Panc1 (cell line): ENCODE measurements at places on chromosomes 3 and 15. TPM values are rescaled to one million over a fixed set of nuclear protein-coding genes. Genes with fewer than 3 reads are reported as not detected.
A peak's percentile ranks its signal among the peaks of the same experiment; 100 is the strongest.

GRCh38 chr3:122415104-122415744 is 638 bp downstream of the WDR5B start:
- H3K4me3 ChIP-seq: peak overlapping the region; percentile 68
- peaks cover 17% of the 10 kb centered on the region for H3K4me1 ChIP-seq
- DNase-seq: no peak
- no peaks in the 10 kb centered on the region for H3K27me3 ChIP-seq

DNA sequence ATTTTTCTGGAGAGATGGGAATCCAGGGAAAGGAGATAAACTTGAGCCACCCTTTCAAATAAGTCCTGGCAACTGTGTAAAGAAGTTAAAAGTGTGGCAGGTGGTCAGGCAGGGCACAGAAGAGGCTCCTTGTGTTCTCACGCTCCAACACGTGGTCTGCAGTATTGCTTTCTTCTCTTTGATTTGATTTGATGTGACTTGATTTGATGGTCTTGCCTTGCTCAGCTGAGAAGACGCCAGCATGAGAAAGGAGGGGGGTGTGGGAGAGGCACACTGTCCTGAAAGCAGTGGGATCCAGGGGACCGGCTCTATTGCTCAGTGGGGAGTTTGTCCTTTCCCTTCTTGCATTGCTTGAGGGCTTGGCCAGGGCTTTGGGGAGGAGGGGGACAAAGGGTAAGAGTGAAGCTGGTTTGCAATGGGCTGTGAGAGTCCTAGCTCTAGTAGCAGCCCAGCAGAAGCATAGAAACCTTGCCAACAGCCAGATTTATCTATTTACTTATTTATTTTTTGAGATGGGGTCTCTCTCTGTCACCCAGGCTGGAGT is 25.7 kb upstream of the NEO1 start:
- no peak for DNase-seq
- no peak overlapping the region for H3K4me3 ChIP-seq

DNA sequence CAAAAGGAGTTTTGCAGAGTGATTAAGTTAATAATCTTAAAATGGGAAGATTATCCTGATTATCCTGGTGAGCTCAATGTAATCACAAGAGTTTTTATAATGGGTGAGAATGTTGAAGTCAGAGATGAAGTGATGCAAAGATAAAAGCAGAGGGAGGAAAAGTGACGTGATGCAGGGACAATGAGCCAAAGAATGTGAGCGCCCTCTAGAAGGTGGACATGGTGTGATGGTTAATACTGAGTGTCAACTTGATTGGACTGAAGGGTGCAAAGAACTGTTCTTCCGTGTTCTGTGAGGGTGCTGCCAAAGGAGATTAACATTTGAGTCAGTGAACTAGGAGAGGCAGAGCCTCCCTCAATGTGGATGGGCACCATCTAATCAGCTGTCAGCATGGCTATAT is 569.6 kb upstream of the AGTR1 start:
- H3K4me1 ChIP-seq: no peaks in the 10 kb centered on the region
- DNase-seq: no peak
- no peak overlapping the region for H3K27ac ChIP-seq
- no peaks in the 10 kb centered on the region for H3K36me3 ChIP-seq
- no peaks in the 10 kb centered on the region for H3K27me3 ChIP-seq
- no peak overlapping the region for H3K4me3 ChIP-seq

- H3K36me3 ChIP-seq: no peaks in the 10 kb centered on the region
- H3K4me3 ChIP-seq: no peak overlapping the region
- no peak overlapping the region for H3K27ac ChIP-seq
- no peaks in the 10 kb centered on the region for H3K27me3 ChIP-seq
- H3K4me1 ChIP-seq: no peaks in the 10 kb centered on the region
Observed at GRCh38 chr15:94692710-94693109, 461.3 kb downstream of the MCTP2 start.

DNA sequence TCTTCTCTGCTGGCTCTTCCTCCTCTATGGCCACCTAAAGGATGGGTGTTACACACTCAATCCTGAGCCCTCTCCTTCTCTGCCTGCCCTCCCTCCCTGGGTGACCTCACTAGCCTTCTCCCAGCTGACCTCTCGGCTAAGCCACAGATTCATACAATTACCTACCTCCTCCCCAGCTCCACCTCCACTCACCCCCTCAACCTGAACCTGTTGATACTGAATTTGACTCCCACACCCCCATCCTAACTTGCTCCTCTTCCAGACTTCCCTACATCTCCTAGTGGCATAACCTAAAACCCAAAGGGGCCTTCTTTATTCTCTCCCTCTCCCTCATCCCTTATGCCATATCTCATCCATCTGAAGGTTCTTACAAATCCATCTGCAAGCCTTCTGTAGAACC is 17.1 kb downstream of the HOMER2 start:
- no peak overlapping the region for H3K27ac ChIP-seq
- H3K4me3 ChIP-seq: no peak overlapping the region
- H3K27me3 ChIP-seq: no peaks in the 10 kb centered on the region
- no peaks in the 10 kb centered on the region for H3K4me1 ChIP-seq
- no peak for DNase-seq
- H3K36me3 ChIP-seq: no peaks in the 10 kb centered on the region

- no peak for DNase-seq
- no peak overlapping the region for H3K27ac ChIP-seq
- no peaks in the 10 kb centered on the region for H3K36me3 ChIP-seq
- H3K4me3 ChIP-seq: no peak overlapping the region
- H3K27me3 ChIP-seq: no peaks in the 10 kb centered on the region
Observed at GRCh38 chr15:75732177-75732808, 19.6 kb upstream of the CSPG4 start.

DNA sequence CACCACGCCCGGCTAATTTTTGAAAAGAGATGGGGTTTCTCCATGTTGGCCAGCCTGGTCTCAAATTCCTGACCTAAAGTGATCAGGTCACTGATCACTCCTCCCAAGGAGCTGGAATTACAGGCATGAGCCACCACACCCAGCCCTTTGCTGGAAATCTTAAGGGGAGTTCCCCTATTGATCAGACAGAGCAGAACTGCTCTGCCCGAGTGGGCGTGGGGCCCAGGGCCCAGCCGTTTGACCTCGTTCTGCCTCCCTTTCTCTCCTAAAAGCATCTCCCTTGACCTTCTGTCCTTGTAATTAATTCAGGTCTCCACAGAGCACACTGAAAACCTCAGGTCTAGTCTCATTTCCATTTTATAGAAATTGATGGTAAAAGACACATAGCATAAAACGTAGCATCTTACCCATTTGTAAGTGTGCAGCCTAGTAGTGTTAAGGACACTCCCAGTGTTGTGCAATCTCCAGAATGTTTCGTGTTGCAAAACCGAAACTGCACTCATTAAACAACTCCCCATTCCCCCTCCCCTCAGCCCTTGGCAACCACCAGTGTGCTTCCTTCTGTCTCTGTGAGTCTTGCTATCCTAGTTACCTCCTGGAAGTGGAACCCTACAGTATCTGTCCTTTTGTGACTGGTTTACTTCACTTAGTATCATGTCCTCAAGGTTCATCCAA is 89.3 kb downstream of the SLCO3A1 start:
- peak overlapping the region; percentile 26; the same call in 1 of the 2 replicates for H3K27ac ChIP-seq
- DNase-seq: no peak
- H3K27me3 ChIP-seq: no peaks in the 10 kb centered on the region
- peaks cover 34% of the 10 kb centered on the region for H3K4me1 ChIP-seq

- no peaks in the 10 kb centered on the region for H3K27me3 ChIP-seq
- peak within 1 kb of the TSS; percentile 77 for H3K27ac ChIP-seq
- H3K4me3 ChIP-seq: peak within 1 kb of the TSS; percentile 63
- no peak for DNase-seq
- peaks cover 21% of the 10 kb centered on the region for H3K4me1 ChIP-seq
Observed at GRCh38 chr3:52533623-52534280, at the start of gene NT5DC2. TSS of gene NT5DC2 (minus strand) at chr3:52533857. CDS start at chr3:52533737, 120 bp downstream.

DNA sequence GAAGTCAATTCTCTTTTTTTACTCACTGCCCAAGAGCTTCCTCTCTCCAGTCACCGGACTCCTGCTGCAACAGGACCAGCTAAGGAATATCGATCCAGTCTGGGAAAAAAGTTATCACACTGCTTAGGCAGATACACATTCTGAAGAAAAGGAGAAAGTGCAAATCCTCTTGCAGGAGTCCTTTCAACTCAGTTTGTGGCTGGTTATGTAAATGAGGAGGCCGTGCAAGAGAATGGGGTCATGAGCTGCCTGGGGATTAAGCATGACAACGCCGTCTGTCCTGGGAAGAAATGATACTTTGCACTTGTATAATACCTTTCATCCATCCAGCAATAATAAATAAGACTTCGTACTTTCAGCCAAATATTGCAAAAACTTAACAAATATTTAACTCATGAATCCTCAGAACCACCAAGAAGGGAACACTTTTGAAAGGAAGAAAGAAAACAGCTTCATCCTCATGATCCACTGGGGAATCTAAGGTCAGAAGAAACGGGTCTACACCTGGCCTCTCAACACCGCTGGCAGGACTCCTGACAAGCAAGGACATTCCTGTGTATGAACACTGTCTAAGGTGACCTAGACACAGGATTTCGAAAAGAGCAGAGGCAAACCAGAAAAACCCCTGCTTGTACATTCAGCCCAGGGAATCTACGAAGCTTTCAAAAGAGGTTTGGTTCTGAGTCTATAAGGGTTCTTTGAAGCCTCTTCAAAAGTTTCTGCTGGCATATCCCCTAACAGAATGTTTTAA is 13.1 kb upstream of the WWTR1 start:
- no peak overlapping the region for H3K4me3 ChIP-seq
- no peaks in the 10 kb centered on the region for H3K4me1 ChIP-seq
- no peaks in the 10 kb centered on the region for H3K36me3 ChIP-seq
- H3K27me3 ChIP-seq: no peaks in the 10 kb centered on the region
- DNase-seq: no peak

- DNase-seq: no peak
- H3K36me3 ChIP-seq: no peaks in the 10 kb centered on the region
Observed at GRCh38 chr15:62626903-62627302, 415.6 kb upstream of the TPM1 start.

- H3K27me3 ChIP-seq: no peaks in the 10 kb centered on the region
- H3K27ac ChIP-seq: no peak overlapping the region
- no peak for DNase-seq
- H3K4me1 ChIP-seq: no peaks in the 10 kb centered on the region
Observed at GRCh38 chr3:70386043-70386442, 73.6 kb upstream of the MDFIC2 start.

DNA sequence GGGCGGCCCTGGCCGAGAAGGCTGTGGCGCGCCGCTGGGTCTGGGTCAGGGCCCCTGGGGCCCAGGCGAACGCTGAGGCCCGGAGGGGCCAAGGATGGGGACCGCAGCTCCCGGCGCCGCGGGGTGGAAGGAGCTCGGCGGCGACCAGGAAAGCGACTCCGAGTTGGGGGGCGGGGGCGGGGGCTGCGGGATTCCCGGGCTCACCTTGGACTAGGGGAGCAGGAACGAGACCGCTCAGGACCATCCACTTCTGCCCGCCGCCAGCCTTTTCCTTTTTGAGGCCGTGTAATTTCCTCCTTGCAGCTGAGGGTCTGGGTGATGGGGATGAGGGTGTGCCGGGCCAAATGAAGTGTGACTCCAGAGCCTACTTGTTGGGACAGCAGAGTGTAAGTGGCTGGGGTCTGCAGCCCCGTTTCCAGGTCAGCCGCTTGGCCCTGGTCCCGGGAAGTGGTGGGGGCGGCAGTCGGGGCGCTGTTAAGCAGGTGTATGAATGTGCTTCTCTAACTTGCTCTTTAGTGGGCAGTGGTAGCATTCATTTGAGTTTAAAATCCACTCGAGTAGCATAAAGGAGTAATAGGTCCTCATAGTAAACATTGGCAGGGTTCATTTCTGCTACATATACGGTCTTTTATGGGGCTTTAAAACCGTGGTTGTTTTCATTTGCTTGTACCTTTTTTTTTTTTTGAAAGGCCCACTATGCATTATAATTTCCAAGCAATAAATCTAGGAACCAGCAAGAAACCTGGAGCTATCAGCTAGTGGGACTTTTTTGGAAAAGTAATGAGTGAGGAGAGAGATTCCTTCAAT is 717 bp downstream of the PXK start:
- DNase-seq: no peak
- peak overlapping the region; percentile 77 for H3K4me3 ChIP-seq
- no peaks in the 10 kb centered on the region for H3K36me3 ChIP-seq
- peaks cover 8% of the 10 kb centered on the region for H3K4me1 ChIP-seq
- peak overlapping the region; percentile 59 for H3K27ac ChIP-seq

DNA sequence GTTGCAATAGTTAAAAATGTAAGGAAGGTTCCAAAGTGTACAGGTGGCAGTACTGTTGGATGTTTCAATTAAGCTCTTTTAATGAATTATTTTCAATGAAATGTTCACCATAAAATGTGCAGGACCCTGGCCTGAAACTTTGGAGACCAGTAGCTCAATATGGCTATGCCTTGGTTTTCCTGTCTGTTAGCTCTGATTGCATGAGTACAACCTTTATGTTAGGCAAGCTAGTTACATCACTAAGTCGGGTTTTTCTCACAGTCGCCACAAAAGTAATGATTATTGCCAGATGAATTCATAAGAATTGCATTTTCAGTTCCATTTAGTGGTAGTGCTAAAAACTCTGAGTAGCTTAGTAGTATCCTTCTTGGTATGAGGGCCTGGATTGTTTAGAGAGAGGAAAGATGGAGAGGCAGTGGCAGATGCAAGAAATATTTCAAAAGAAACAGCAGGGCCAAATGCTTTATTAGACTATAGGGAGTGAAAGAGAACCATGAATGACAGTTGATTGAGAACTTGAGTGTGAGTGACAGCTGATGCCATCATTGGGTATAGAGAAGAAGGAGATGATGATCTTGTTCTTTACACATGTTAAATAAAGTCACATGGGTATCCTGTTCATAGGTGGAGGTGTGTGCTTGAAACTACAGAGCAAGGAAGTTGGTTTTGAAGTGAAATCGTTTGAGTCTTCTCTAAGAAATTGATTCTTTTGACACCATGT is 109.5 kb downstream of the AKAP13 start:
- no peaks in the 10 kb centered on the region for H3K27me3 ChIP-seq
- H3K36me3 ChIP-seq: peaks cover 2% of the 10 kb centered on the region; the same call in 1 of the 2 replicates
- DNase-seq: no peak
- no peak overlapping the region; the same call in 1 of the 2 replicates for H3K27ac ChIP-seq
- no peak overlapping the region for H3K4me3 ChIP-seq

- no peaks in the 10 kb centered on the region; the same call in 1 of the 2 replicates for H3K36me3 ChIP-seq
- H3K4me1 ChIP-seq: peaks cover 24% of the 10 kb centered on the region
- peak; percentile 91 for DNase-seq
- no peaks in the 10 kb centered on the region for H3K27me3 ChIP-seq
- peak within 1 kb of the TSS; percentile 100 for H3K27ac ChIP-seq
Observed at GRCh38 chr3:128879125-128879969, at the start of gene ACAD9. TSS of gene ACAD9 (plus strand) at chr3:128879620. CDS start at chr3:128879692, 72 bp downstream.

GRCh38 chr3:177932750-177933660 is 603.2 kb upstream of the KCNMB2 start:
- no peak for DNase-seq
- H3K4me1 ChIP-seq: no peaks in the 10 kb centered on the region; the same call in 1 of the 2 replicates
- H3K4me3 ChIP-seq: no peak overlapping the region
- peak overlapping the region; percentile 44; the same call in 1 of the 2 replicates for H3K27ac ChIP-seq
- H3K36me3 ChIP-seq: no peaks in the 10 kb centered on the region
- H3K27me3 ChIP-seq: no peaks in the 10 kb centered on the region

- H3K4me3 ChIP-seq: no peak overlapping the region
- no peaks in the 10 kb centered on the region for H3K27me3 ChIP-seq
- H3K27ac ChIP-seq: no peak overlapping the region
- no peaks in the 10 kb centered on the region for H3K36me3 ChIP-seq
- no peak for DNase-seq
Observed at GRCh38 chr3:10337323-10338163, 16.6 kb upstream of the SEC13 start.

CAND2 gene
- 0.13 TPM for total RNA-seq

ITGB5 gene
- total RNA-seq: 446 TPM

ATP13A5 gene
- total RNA-seq: not detected

ZNF80 gene
- total RNA-seq: not detected

TGM4 gene
- 0.46 TPM for total RNA-seq

ALG1L2 gene
- total RNA-seq: 0.33 TPM

ADAMTS9 gene
- total RNA-seq: 0.05 TPM

GOLGA8R gene
- 0.80 TPM for total RNA-seq

SNUPN gene
- total RNA-seq: 52.1 TPM

GABRR3 gene
- not detected for total RNA-seq

SAMMSON gene
- not detected for total RNA-seq

CASR gene
- not detected for total RNA-seq

FGF12 gene
- 0.51 TPM for total RNA-seq

RBM5 gene
- 86.6 TPM for total RNA-seq
